ENCODE measurements at places on chromosomes 2 and 18. TPM values are rescaled to one million over a fixed set of nuclear protein-coding genes. Genes with fewer than 3 reads are reported as not detected.

Gene IL36G
- not detected for total RNA-seq

Gene DCDC2C
- total RNA-seq, result 0.14 TPM

Gene ZSWIM2
- total RNA-seq, result not detected

Gene ABCG5
- 3.1 TPM for total RNA-seq

Gene DOK6
- 9.6 TPM for total RNA-seq

Gene SCN3A
- 0.43 TPM for total RNA-seq

Gene FAM237A
- total RNA-seq, result not detected

Gene ZCCHC2
- total RNA-seq, result 38.2 TPM

Gene FN1
- total RNA-seq, result 157 TPM

Gene SLC4A5
- 4.7 TPM for total RNA-seq

Gene RIT2
- not detected for total RNA-seq

Gene PIEZO2
- total RNA-seq, result 1.5 TPM

Gene MAP2
- 43.9 TPM for total RNA-seq

Gene KDSR
- total RNA-seq, result 59.4 TPM

Gene C2orf72
- 34.2 TPM for total RNA-seq

Gene CD8B2
- total RNA-seq, result 0.09 TPM

Gene MSTN
- 0.23 TPM for total RNA-seq

Gene CNDP2
- 389 TPM for total RNA-seq

Gene MYO1B
- 38.2 TPM for total RNA-seq

Gene REEP1
- 21.2 TPM for total RNA-seq

Gene C2orf80
- total RNA-seq, result not detected

Gene MALL
- 43.7 TPM for total RNA-seq

Gene CASP10
- total RNA-seq, result 18.9 TPM

Gene CHRNG
- total RNA-seq, result not detected

Gene KCTD1
- 21.4 TPM for total RNA-seq

Gene ZAP70
- 12.6 TPM for total RNA-seq

Gene MC5R
- total RNA-seq, result not detected

Gene MDH1
- total RNA-seq, result 149 TPM

Gene AGXT
- 1.6 TPM for total RNA-seq

Gene CCDC150
- total RNA-seq, result 2.7 TPM

Gene RGPD4
- not detected for total RNA-seq

Gene DLX1
- 0.46 TPM for total RNA-seq

Gene LINC00305
- not detected for total RNA-seq

Gene PDE1A
- 27.8 TPM for total RNA-seq

Gene KIAA2012
- not detected for total RNA-seq

Gene CEBPZOS
- total RNA-seq, result 45.9 TPM

Gene TACR1
- total RNA-seq, result 0.83 TPM

Gene PRKCE
- total RNA-seq, result 20.8 TPM

Gene ALKAL2
- total RNA-seq, result 69.5 TPM

Gene SERPINB10
- total RNA-seq, result not detected

Gene SAP130
- 22.0 TPM for total RNA-seq

Gene TPO
- total RNA-seq, result 0.75 TPM

Gene ITPRIPL1
- total RNA-seq, result 1.5 TPM

Gene IL1R1
- total RNA-seq, result 51.9 TPM

Gene EFHD1
- total RNA-seq, result 6.0 TPM

Gene ITGAV
- total RNA-seq, result 71.9 TPM

Gene C2orf66
- not detected for total RNA-seq

Gene LRRC30
- total RNA-seq, result not detected

Gene MRPL44
- total RNA-seq, result 26.5 TPM

Gene CMPK2
- 2.9 TPM for total RNA-seq

Gene CFAP210
- total RNA-seq, result 0.23 TPM

Gene TBR1
- not detected for total RNA-seq

Gene STPG4
- 0.20 TPM for total RNA-seq

Gene ALLC
- 0.81 TPM for total RNA-seq

Gene OST4
- 323 TPM for total RNA-seq

Gene C2orf81
- 12.9 TPM for total RNA-seq

Gene HEATR5B
- total RNA-seq, result 22.4 TPM

Data from mucosa of gallbladder (tissue), 1 donor.